ENCODE measurements at places on chromosomes 7 and 10.

- DNase-seq, result no peak
Measured at GRCh38 chr10:130359711-130360110, 223.5 kb downstream of the GLRX3 start.

DNA sequence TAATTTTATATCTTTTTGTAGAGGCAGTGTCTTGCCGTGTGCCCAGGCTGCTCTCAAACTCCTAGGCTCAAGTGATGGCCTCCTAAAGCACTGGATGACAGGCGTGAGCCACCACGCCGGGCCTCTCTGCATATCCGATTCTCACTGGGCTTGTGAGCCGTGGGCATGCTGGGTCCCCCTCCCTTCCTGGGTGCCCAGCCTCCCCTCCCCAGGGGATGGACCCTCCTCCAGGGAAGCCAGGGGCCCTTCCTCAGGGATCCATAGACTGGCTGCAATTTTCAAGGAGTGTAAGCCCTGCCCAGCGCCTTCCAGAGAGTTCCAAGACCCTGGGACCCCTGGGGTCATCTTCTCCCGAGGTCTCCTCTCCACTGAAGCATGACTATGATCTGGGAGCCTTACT, 23.7 kb upstream of the ELFN1 start:
- DNase-seq, result no peak

DNA sequence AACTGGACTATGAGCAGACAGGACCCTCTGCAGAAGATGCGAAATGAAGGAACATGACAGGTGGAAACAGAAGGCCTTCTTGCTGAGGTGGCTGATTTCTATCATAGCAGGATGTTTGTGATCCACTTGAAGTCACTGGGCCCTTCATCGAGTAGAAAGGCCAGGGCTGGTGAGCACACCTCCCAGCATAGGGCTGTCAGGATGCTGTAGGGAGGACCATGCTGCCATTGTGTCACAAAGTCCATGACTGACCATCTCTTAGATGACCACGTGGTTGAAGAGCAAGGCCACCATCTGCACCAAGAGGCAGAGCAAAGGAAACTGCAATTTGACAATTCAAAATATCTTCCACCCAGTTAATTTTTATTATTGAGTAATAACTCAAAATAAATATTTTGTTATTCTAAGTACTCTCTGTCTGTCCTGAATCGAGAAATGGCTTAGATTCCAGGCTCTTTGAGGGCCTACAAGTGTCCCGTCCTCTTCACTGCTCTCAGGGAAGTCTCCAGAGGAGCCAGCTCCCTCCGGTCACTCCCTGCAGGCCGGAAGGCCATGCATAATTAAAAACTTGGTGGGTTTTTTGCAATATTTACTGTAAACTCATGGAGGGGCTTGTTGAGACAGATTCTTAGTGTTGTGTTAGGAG, 249.3 kb upstream of the ZMIZ1 start:
- no peak for DNase-seq

GRCh38 chr10:116325987-116326386, 1.7 kb downstream of the CCDC172 start:
- DNase-seq, result no peak

- DNase-seq, result no peak
Measured at GRCh38 chr7:29924006-29924405, 65.6 kb downstream of the SCRN1 start.

DNA sequence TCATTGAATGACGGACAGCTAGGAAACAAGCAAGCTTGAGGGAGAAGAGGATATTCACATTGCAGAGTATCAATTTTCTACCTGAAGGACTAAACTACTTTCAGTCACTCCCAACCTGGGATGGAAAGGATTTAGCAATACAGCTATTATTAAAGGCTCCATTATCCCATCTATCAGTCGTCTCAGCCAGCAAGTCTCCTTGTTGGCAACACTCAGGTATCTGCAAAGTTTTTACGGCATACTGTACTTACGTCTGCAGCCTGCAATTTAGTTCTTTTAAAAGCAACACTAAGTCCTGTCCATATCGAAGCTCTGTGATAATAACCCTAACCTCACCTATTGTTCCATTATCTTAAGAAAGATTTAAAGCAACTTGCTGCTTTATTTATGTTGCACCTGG, 689.4 kb downstream of the PARD3 start:
- no peak for DNase-seq

GRCh38 chr10:24901686-24902399, 50.6 kb downstream of the PRTFDC1 start:
- peak; percentile 85 for DNase-seq

GRCh38 chr10:132282667-132283603, 24.8 kb downstream of the STK32C start:
- DNase-seq, result no peak

GRCh38 chr10:11612021-11613001, 861 bp upstream of the USP6NL start:
- no peak for DNase-seq

- DNase-seq, result no peak
Measured at GRCh38 chr7:70572571-70572970, 559.4 kb upstream of the GALNT17 start.

DNA sequence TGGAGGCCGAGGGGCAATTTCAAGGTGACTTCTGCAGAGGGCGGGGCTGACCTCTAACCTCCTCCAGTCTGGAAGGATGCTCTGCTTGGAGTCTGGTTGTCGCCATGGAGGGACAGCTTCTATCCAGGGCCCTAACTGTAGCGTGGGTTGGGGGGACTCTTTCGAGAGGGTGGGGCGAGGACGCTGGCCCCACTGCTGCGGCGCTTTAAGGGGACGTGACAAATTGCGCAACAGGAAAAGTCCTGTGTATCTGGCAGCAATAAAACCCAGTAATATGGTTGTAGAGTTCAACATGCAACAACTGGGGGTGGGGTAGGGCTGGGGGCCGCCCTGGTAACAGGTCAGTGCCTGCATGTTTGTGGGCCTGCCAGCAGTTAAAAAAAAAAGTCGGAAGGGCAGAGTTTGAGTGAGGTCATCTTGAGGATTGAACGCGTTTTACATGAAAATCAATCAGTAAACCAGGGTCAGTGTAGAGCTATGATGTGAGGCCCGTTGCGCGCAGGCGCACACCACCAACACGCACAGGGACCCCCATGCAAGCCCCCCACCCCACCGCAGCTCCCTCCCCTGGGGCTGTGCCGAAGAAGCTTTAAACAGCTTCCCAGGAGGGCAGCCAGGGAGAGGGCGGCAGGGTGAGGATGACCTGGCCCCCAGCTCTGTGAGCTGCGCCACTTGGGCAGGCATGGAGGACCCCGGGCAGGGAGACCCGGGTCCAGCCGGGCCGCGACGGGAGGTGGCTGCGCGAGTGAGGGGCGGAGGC, 4.3 kb downstream of the SHH start:
- DNase-seq, result no peak

DNA sequence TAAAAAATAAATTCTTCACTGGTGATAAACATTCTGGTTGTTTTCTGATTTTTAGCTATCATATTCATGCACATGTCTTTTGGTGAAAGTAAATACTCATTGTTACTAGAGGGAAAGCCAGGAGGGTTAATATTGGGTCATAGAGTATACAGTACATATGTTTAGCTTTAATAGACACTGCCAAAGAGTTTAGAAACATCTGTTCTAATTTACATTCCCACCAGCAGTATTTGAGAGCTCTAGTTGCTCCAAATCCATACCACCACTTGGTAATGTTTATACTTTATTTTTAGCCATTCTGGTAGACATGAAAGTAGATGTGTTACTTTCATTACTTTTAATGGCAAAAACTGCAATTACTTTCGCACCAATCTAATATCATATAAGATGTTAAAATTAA, 108.8 kb downstream of the MKX start:
- DNase-seq, result no peak

GRCh38 chr7:22363756-22364422, 6.9 kb upstream of the RAPGEF5 start:
- DNase-seq, result no peak

GRCh38 chr10:44415121-44415520, 30.2 kb upstream of the CXCL12 start:
- DNase-seq, result no peak

DNA sequence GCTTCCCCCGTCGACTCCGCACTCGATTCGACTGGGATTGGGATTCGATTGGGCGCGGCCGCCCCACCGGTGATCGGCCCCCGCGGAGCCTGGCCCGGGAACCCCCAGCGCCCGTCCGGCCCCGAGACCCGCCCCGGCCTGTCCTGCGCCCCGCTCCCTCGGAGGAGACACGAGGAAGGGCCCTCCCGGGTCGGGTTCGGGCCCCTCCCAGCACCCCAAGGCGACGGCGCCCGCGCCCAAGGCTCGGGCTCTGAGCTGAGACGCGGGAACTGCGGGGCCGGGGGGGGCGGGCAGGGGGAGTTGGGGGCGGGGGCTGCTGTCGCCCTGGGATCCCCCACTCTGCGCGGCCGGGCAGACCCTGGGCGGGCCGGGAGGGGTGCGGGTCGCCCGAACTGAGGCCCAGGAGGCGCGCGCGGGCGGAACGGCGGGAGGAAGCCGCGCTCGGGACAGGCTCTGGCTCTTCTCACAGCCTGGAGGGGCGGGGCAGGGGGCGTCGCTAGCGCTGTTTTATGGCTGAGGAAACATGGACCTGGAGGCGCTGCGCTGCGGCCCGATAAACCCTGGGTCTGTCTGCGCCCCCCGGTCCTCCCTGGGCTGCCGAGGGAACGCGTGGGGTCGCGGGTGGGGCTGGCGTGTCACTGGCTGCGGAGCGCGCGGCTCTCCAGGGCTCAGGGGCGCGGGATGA, 1.7 kb upstream of the NKX6-2 start:
- DNase-seq, result no peak

- no peak for DNase-seq
Measured at GRCh38 chr10:64081947-64082482, 560.8 kb downstream of the REEP3 start.

DNA sequence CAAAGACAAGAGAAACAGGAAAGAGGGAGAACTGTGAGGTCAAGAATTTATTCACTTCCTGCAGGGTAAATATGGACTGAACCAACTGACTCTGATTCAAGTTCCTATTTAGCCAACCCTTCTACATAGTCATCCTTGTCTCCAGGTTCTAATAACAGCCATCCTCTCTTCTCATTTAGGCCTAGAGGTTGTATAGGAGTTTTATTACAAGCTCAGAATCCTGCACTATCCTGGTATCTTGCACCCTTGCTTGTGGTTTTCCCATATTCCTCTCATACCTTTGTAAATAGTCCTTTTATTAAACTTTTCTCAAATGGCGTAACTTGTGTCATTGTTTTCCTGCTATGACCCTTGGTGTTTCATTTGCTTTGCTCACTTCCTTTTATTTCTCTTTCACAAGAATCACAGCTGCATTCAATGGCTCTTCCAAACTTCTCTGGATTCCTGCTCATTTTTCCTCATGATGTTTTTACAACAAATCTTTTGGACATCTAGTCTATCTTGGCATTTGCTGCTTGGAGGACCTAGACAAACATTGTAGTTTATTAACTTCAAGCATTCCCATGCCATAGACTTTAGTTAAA, 12.4 kb upstream of the OR2A5 start:
- no peak for DNase-seq

DNA sequence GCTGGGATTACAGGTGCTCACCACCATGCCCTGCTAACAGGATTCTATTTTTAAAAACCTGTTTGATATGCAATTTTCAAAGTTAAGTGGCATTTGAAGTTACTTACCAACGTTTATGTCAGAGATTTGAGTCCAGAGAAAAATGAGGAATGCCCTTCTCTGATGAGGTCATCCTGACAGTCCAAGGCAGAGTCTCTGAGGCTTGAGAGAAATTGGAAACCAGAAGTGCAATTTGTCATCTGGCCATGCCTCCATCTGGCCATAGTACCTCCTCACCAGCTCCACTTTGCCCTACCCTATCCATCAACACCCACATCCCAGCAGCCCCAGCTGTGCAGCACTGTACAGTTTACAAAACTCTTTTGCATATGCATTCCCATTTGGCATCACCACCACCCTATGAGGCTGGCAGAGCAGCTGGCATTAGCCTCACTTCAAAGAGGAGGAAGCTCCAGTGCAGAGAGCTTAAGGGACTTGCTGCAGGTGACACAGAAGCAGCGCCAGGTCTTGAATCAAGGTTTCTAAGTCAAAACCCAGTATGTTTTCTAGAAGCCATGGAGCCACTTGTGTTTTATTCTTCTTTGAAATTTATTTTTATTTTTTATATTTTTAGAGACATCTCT, 54.5 kb upstream of the PDZD8 start:
- DNase-seq, result no peak

GRCh38 chr10:91163869-91164474, 56.5 kb upstream of the PCGF5 start:
- DNase-seq, result peak; percentile 90

GRCh38 chr7:84162584-84162983, 32.0 kb downstream of the SEMA3A start:
- no peak for DNase-seq

All from iris pigment epithelial cell (primary cell).